ENCODE measurements at places on chromosomes 4 and X.

- DNase-seq = no peak
Measured at GRCh38 chr4:18734405-18734804, 712.9 kb upstream of the LCORL start.

GRCh38 chrX:35244796-35245508 lies 302.4 kb downstream of the FAM47B start:
- no peak for DNase-seq

DNA sequence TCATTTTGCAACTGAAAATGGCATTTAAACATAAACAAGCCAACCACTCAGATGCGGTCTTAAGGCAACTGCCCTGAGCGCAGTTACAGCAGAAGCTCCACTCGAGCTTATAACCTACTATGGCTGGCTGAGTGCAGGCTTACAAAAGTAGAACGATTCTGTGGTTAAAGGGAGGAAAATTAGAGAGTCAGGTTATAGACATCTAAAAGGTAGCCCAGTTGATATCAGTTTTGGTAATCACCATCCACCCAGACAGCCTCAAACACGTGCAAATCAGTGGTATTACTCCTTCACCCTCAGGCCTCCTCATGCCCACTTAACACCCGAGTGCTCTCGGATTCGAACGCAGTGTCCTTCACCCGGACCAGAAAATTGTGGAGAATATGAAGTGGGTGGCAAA lies 3.1 kb downstream of the LEF1 start:
- DNase-seq = no peak

DNA sequence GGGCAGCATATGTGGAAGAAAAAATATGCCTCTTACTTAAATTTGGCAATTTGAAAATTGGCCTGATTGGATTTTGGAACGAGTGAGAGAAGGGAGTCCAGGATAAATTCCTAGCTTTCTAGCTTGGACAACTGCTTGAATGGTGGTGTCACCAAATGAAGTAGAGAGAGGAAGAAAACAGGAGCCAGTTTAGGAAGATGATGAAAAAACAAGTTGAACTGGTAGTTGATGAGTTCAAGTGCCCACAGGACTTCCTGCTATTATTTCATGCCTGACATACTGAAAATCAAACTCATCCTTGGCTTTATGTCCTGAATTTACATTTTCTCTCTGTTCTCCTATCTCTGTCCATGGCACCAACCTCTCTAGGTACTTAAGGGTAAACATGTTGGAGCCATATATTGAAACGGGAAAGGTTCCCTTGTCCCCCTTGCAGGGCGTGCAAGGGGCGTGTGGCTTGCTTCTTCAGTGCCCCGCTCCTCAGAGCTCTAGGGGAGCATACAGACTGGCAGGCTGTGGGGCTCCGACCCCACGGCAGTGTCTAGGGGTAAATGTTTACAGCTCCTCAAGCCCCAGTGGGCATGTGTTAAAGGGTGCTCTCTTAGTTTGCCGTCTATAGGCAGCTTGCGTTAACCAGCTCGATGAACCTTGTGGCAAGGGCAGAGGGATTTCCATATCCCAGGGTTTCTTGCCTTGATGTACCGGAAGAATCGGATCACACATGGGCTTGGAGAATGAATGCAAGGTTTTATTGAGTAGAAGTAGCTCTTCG lies 250.7 kb upstream of the PGRMC2 start:
- no peak for DNase-seq

- DNase-seq = no peak
Measured at GRCh38 chrX:24777660-24778059, 83.9 kb downstream of the POLA1 start.

GRCh38 chr4:38560768-38561558 lies 103.0 kb upstream of the KLF3 start:
- no peak for DNase-seq

DNA sequence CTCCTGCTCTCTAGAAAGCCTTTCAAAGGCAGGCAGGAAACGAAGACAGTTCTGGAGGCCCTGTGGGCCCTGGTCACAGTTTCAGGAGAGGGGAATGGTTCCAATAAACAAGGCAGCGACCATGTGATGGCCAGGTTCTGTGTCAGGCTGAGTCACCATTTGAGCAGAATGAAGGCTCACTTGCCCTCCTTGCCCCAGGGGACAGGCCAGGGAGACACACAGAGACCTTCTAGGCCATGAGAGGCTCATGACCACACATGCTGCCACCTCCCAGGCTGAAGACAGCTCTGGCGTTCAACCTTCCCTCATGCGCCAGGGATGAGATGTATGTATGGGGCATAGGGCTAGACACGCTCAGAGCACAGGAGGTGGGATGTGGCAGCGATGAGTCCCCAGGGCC lies 22.9 kb upstream of the TRIM2 start:
- DNase-seq = no peak
